Globus pallidus (tissue), 1 donor: ENCODE measurements at places on chromosomes 3 and 15.

GRCh38 chr15:66702787-66703539, 927 bp downstream of the SMAD6 start:
- DNase-seq = no peak

DNA sequence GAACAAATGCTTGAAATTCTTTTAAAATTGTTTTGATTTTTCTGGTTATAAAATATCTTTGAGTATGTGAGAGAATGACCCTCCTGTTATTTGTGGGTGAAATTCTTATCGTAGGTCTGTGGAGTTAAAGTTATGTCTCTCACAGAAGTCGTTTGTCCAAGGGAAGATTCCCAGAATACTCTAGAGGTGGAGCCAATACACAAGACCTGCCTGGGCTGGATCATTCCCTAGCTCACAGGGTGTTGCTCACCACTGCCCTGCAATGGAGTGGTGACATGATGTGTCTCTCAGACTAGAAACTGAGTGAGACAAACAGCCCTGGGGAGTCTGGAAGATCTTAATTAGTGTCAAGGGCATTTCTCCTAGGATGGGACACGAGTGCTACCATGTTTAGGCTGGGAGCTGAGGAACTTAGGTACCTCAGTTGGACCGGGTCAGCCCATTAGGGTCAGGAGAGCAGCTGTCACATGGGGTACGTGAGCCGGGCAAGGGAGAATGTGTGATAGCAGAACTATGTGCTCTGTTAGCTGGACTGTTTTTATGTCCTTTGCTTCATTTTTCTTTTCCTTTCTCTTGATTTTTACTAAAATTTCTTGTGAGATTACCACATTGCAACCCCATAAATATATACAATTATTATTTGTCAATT, 53.6 kb upstream of the MYO5C start:
- no peak for DNase-seq

DNA sequence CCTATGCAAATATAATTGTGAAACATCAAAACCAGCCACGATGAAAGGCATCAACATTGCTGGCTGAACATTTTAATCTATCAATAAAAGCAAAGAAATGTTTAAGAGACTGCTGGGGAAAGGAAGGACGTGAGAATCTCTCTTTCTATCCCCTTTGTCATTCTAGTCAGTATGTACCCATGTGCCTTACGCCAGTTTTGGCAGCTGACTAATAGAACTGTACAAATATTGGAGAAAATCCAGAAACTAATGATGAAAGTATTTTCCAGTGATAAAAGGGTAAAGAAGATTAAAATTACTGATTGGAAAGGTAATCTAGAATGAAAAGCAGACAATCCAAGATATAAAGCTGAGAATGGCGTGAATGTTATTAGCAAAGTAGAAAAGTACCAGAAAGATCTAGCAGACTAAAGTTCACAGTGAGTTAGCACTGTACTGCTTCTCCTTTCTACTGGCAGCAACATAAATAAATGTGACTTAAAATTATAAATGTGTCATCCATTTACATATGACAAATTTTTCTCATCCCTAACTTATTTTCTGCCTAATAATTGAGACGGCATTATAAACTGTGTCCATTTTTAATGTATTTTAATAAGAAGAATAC, 401.9 kb upstream of the CNTN4 start:
- DNase-seq = no peak

DNA sequence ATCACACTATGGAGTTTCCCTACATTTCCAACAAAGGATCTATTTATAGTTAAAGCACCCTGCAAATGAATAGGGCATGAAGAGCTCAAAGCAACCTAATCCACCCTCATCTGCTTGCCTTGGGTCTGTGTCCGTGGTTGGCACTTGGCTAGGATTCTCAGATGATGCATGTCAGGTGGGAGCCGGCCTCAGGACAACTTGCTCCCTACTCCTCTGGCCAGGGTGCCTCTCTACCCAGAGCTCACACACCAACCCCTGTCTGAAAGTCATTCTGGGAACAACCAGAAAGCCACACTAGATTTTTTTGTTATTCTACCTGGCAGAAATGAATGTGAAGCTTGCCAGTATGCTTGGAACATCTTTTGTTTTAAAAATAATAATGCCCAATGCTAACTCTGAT, 13.2 kb downstream of the ARHGEF3 start:
- DNase-seq = no peak

DNA sequence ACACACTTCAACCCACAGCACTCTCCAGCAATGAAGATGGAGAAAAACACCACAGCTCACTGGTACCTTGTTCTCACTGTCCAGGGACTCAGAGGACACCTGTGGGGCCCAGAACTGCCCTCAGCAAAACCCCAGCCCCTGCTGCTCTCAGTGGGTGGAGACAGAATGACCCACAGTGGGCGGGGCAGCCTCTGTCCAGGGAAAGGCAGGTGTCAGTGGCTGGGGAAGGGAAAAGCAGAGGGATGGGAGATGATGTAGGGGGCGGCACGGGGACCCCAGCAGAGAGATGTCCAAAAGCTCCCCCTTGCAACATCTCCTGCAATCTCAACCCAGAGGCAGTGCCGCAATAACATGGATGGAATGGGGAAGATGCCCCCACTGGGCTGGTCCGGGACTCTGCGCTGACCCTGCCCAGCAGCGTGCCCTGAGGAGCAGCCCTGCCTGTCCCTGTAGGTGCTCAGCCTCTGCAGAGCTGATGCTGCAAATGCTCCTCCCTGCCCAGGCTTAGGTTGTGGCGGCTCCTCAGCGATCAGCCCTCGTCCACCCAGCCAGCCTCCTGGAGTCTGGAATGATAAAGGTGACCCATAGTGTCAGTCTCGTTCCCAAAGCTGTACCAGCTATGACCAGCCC, 193.9 kb downstream of the XXYLT1 start:
- DNase-seq = no peak

DNA sequence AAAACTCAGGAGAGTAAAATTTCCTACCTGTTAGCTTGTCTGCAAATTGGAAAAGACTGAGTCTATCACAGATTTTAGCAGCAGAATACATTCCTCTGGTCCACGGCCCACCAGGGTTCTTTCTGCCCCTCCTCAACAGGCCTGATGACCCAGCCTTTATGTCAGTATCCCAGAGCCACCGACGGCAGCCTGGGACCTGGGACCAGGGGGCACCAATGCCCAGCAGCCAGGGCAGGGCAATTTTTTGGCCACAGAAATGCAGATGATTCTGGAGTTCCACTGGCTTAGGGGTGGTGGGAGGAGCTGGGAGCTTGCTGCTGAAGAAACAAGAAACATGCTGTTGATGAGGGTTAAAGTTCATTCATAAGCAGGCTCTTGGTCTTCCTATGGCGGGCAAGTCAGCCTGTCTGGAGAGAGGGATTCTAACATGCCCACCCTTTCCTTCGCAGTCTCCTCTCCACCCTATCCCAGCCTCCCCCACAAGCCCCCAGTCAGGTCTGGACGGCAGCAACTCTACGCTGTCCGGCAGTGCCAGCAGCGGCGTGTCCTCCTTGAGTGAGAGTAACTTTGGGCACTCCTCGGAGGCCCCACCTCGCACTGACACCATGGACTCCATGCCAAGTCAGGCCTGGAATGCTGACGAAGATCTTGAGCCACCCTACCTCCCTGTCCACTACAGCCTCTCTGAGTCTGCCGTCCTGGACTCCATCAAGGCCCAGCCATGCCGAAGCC, 4.3 kb upstream of the MANF start:
- DNase-seq = no peak

DNA sequence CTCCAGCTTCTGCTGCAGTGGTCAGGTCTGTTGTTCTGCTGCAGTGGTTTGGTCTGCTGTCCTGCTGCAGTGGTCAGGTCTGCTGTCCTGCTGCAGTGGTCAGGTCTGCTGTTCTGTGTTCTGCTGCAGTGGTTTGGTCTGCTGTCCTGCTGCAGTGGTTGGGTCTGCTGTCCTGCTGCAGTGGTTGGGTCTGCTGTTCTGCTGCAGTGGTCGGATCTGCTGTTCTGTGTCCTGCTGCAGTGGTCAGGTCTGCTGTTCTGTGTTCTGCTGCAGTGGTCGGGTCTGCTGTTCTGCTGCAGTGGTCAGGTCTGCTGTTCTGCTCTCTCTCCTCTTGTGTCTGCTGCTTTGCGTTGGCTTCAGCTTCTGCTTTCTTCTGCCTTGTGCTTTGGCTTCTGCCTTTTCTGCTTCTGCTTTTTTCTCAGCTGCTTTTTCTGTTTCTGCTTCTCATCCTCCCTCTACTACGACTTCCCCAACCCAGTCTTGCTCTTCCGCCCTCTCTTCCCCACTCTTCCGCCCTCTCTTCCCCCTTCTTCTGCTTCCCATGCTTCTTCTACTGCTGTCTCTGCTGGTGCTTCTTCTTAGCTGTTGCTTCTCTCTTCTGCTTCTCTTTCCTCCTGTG, 50.7 kb downstream of the FAM43A start:
- DNase-seq = no peak

DNA sequence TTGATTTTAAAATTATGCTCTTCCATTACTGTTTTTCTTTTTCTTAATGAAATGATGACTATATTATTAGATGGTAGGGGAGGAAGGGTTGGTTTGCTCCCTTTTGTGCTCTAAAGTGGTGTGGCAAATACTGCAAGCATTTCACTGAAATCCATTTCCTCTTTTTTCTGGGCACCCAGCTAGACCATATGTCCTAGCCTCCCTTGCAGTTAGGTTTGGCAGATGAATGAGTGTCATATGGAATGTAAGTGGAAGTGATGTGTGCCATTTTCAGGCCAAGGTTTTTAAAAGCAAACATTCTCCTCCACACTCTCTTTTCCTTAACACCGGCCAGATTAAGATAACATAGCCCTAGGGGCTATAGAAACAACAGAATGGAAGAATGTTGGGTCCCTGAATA, 363.0 kb downstream of the FGF12 start:
- DNase-seq = no peak

GRCh38 chr15:99511866-99512661, 53.7 kb upstream of the MEF2A start:
- peak; percentile 20 for DNase-seq

- DNase-seq = peak; percentile 44
Measured at GRCh38 chr15:99507504-99508310, 58.1 kb upstream of the MEF2A start.

- no peak for DNase-seq
Measured at GRCh38 chr3:101847328-101847727, 2.0 kb upstream of the NFKBIZ start.

- no peak for DNase-seq
Measured at GRCh38 chr3:164537485-164537884, 540.8 kb downstream of the SI start.

- DNase-seq = no peak
Measured at GRCh38 chr3:47661121-47661752, 82.6 kb upstream of the CSPG5 start.

GRCh38 chr15:64883100-64883581, 28.6 kb upstream of the ANKDD1A start:
- DNase-seq = no peak

GRCh38 chr3:141056751-141057171, 5.6 kb downstream of the SPSB4 start:
- DNase-seq = no peak

DNA sequence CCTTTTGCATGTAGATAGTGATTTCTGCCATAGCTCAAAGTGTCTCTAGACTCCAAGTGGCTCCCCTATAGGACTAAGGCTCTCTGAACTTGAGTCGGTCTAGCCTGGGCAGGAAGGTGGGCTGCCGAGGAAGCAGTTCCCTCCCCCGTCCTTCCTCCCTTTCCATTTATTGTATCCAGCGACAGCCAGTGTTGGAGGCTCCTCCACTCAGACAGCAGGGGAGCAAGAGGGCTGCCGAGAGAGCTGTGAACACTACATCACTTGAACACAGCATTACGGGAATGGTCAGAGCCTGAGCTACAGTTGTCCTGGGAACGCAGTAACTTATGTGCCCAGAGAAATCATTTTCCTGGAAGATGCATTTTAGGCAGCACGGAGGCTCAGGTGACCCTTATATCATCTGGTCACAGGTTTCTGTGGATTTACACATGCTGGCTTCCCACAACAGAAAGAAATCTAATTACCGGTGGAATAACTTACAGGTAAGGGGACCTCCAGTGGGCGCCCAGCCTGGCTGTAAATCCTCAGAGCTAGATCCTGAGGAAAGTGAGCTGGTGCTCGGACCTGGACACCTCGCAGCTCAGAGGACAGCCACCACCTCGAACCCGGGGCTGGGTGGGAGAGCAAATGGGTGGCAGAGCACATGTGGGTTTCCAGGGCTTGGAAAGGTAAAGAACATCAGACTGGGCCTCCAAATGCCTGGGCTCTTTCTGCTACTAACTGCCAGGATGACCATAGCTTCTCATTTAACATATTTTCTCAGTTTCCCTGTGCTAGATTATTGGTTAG, 197.1 kb downstream of the UACA start:
- DNase-seq = no peak

DNA sequence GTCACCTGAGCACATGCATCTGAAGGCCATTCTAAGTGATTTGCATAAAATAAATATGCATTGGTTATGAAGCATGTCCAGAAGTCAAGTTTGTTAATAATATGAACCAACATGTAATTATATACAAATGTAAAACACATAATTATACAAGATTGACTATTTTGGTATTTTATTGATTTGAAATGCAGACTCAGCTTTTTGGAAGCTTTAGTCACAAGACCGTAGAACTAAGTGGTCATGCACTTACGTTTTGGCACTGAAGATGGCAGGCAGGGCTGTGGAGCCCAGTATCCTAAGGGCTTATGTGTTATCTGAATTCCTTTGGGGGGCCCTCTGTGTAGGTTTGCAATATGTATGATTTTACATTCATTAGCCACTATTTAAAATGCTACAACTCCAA, 5.0 kb downstream of the CHRNA7 start:
- DNase-seq = no peak

DNA sequence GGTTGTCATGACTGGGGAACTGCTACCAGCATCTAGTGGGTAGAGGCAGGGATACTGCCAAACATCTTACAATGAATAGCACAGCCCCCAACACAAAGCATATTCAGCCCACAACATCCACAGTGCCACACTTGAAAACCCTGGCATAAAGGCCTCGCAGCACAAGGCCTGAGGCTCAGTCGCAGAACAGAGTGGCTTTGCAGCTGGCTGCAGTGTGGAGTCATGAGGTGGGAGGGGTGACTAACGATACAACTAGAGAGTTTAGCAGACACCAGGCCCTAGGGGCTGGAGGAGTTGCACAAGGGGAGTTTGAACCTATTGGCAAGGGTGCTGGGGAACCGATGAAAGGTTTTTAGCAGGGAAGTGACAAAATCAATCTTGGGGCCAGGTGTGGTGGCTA, 32.1 kb downstream of the GRK7 start:
- no peak for DNase-seq

- DNase-seq = no peak
Measured at GRCh38 chr3:195548006-195548405, 4.9 kb upstream of the PPP1R2 start.
